ENCODE measurements at places on chromosomes 3 and 15.

- peak; percentile 52 for DNase-seq
- no peaks in the 10 kb centered on the region for H3K36me3 ChIP-seq
- H3K27ac ChIP-seq, result no peak overlapping the region
- H3K4me1 ChIP-seq, result peaks cover 2% of the 10 kb centered on the region
- H3K27me3 ChIP-seq, result peaks cover 8% of the 10 kb centered on the region
Observed at GRCh38 chr3:176939022-176939817, 258.1 kb downstream of the TBL1XR1 start.

- DNase-seq, result no peak
- H3K27me3 ChIP-seq, result no peaks in the 10 kb centered on the region
- no peaks in the 10 kb centered on the region for H3K4me1 ChIP-seq
- H3K36me3 ChIP-seq, result no peaks in the 10 kb centered on the region
Observed at GRCh38 chr3:181541414-181541813, 170.3 kb upstream of the SOX2 start.

DNA sequence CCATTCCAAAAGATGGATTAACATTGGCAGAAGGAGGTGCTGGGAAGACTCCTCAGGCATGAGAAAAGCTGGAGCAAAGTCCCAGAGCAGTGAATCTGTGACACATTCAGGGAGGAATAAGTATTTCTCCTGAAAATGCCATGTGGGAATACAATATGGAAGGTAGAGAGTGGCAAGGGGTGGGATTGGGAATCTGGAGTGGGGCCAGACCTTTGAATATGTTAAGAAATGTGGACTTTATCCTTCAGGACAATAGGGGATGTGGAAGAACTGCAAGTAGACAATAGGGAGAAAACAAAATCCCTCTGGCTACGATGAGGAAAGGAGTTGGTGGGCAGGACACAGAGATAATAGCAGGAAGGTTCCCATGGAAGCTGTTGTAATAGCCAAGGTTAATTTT lies 305.6 kb upstream of the TGFBR2 start:
- DNase-seq, result no peak
- no peaks in the 10 kb centered on the region for H3K36me3 ChIP-seq
- peaks cover 6% of the 10 kb centered on the region for H3K4me1 ChIP-seq
- no peak overlapping the region for H3K4me3 ChIP-seq

DNA sequence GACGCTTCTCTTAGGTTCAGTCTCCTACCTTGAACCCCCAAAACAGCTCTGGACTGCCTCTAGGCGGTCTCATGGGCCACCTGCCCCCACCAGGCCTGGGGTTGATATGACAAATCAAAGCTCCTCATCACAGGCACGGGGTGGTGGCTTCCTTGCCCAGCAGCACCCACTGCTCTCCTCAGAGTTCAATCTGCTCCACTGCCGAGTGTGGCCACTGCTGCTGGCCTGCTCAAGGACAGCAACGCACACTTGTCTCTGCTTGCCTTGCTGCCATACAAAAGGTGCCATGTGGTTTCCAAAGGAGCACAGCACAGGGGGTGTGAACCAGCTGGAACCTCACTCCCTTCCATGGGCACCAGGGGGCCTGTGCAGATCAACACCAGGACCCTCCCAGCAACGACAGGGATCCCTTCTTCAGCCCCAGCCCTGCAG lies 10.2 kb downstream of the KBTBD13 start:
- H3K27ac ChIP-seq, result peak overlapping the region; percentile 22
- DNase-seq, result no peak
- no peak overlapping the region for H3K4me3 ChIP-seq
- H3K27me3 ChIP-seq, result peaks cover 9% of the 10 kb centered on the region
- peaks cover 10% of the 10 kb centered on the region for H3K4me1 ChIP-seq

GRCh38 chr3:78260388-78260787 lies 1220.5 kb downstream of the ROBO2 start:
- H3K4me1 ChIP-seq, result no peaks in the 10 kb centered on the region
- no peak overlapping the region for H3K4me3 ChIP-seq
- no peaks in the 10 kb centered on the region for H3K36me3 ChIP-seq
- H3K27me3 ChIP-seq, result no peaks in the 10 kb centered on the region
- no peak for DNase-seq

DNA sequence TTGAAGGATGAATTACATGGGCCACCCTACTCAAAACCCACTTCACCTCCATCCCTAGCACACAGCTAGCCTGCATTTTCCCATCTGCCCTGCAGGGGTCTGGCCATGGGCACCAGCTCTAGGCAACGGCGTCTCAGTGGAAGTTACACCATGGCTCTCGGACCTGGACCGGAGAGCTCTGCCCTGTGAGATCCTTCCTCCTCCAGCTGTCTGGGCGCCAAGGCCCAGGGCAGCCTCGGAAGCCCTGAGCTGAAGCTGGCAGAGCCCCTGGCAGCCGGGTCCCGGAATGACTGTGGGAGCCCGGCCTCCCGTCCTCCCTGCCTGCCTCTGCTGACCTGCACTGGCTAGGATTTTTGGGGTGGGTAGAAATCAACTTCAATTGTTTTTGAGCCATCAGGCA lies 98.9 kb downstream of the CHSY1 start:
- no peak overlapping the region for H3K4me3 ChIP-seq
- H3K4me1 ChIP-seq, result peaks cover 13% of the 10 kb centered on the region
- H3K36me3 ChIP-seq, result no peaks in the 10 kb centered on the region
- H3K27me3 ChIP-seq, result no peaks in the 10 kb centered on the region

- H3K27me3 ChIP-seq, result no peaks in the 10 kb centered on the region
- no peaks in the 10 kb centered on the region for H3K4me1 ChIP-seq
- no peak overlapping the region for H3K27ac ChIP-seq
- H3K4me3 ChIP-seq, result no peak overlapping the region
- DNase-seq, result no peak
Observed at GRCh38 chr15:44606740-44607139, 56.7 kb downstream of the SPG11 start.
